ENCODE measurements at places on chromosomes 3 and 15.

GRCh38 chr15:59406446-59406845 is 31.5 kb upstream of the FAM81A start:
- DNase-seq, result no peak

- DNase-seq, result no peak
Observed at GRCh38 chr3:129031476-129032215, 28.9 kb upstream of the GP9 start.

GRCh38 chr3:78721771-78722543 is 1045.8 kb downstream of the ROBO1 start:
- no peak for DNase-seq

DNA sequence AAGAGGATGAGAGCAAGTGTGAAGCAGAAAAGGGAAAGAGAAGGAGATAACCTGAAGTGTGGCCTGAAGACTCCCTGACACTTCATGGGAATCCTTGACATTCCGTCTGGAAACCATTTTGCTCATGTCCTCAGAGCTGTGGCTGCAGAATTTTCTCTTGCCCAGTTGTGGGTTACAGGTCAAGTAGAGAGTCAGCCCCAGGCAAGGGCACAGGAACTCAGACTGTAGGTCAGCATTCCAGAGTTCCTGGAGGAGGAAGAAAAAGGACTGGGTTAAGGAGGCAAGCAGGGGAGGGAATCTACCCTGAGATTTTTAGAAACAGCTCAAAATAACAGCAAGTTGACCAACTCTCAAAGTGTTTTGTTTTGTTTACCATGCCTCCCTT is 4.1 kb upstream of the THSD4 start:
- no peak for DNase-seq
